ENCODE measurements at places on chromosomes 6 and 20.

DNA sequence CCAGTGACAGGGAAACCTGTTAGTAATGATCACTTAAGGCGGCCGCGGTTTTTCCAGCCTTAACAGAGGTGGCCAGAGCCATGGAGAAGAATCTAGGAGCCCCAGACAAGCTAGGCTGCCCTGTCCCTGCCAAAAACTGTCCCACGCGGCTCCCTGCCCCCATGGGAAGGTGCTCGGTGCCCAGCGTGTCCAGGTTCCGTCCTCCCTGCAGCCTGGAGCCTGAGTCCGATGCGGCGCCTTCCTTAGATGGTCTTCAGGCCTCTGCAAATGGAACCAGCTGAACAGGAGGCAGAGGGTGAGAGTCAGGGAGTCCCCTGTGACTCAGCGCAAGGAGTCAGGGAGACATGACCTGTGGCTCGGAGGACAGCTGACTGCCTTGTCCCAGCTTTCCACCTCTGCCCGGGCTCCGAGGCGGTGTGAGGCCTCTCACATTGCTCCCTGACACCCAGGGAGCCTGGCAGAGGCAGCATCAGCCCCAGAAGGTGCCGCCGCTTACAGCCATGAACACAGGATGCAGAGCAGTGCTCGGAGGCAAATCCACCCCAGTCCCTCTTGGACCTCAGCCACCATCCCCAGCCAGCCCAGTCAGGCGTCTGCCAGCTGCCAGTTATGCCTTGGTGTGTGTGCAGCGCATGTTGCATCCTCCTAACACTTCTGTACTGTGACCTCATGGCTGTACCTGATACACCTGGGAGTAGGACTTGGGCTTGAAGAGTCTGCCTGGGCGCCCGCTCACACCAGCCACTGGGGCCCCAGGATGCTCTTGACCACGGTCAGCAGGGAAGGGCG lies 377.7 kb downstream of the CDH4 start:
- DNase-seq, result no peak

DNA sequence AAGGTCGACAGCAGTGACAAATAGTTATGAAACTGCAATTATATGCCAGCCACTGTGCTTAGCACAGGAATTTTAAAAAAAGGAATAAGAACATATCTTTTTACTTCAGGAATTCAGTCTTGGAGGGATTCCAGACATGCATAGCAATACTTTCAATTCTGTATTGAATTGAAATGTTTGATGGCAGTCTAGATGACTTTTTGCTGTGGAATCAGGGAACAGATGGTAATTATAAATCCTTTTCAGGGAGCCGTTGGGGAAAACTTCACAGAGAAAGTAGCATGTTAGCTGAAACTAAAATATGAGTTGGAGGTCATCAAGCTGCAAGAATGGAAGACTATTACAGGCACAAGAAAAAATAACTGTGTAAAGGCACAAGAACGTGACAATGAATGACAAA lies 74.8 kb downstream of the IMPG1 start:
- no peak for DNase-seq

GRCh38 chr20:36104244-36104643 lies 50.3 kb upstream of the EPB41L1 start:
- no peak for DNase-seq

DNA sequence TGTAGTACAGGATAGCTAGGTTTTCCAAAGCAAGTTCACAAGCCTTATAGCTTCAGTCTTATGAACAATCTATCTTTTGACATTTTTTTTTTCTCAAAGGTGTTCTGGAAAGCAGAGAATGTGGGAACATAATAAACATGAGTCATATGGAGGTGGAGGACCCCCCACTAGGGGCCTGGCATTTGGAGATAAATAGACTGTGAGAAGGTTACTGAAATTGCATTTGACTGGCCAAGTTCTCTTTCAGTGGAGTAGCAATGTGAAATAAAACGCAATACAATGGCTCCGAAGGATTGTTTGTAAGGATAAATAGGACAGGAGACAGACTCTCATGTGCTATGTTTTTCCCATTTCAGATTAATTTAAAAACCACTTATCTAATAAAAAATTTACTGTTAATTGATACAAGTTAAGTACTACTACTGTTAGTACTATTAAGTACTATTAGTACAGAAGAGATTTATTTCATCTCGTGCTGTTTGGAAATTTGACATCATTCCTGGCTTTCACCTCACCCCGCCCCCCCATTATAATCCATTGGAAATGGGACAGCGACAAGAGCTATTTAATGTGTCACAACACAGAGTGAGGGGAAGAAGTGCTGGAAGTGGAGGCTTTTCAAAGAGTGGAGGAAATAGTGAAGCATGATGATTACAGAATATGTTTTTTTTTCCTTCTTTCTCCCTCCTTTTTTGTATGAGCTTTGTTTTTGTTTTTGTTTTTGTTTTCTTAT lies 122.6 kb upstream of the ID4 start:
- no peak for DNase-seq

- no peak for DNase-seq
These were observed 6.1 kb downstream of the FERMT1 start for GRCh38 chr20:6116758-6117157.

DNA sequence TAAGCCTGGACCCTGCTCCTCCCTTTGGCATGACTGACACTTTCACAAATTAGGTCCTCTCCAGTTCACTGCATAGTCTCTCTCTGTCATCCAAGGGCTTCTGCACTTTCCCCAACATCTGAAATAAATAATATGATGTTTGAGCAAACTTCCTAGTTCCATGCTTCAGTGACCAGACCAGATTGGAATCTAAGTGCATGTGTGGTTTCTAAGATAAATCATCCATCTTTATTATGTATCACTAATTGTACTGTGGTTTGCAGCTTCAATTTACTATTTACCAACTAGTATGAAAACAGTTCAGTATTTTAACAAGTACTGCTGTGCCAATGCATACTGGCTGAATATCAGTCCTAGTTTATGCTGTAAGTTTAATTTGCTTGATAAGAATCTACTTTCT lies 18.7 kb downstream of the SESN1 start:
- DNase-seq, result no peak

DNA sequence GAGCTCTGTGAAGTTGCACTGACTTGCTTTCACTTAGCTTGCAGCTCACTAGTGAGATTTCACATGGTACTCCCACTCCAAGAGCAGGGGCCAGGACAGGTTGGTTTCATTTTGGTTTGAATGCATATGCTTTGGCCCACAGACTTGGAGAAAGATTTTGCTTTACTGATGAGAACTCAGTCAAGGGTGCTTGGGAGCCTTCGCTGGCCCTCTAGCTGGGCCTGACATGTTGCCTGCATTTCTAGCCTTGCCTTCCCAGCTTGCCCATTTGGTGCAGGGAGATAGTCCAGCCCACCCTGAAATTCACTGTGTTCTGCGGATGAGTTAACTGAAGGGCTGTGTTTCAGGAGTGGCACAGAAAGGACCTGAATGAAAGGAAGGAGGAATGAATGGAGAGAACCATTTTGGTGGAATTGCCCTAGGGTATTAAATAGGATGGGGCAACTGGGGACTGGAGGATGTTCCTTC lies 1.9 kb downstream of the SGK1 start:
- DNase-seq, result no peak

- no peak for DNase-seq
These were observed 261.2 kb upstream of the MAN1A1 start for GRCh38 chr6:119610754-119611153.

Measured in GM10248 (cell line).